Activated naive CD8-positive, alpha-beta T cell treated with anti-CD3 and anti-CD28 coated beads, Interleukin-2, amount 10 ng/mL, durations not matched to agents 7 days and 5 days (primary cell): ENCODE measurements at places on chromosomes 3 and 15. TPM values are rescaled to one million over a fixed set of nuclear protein-coding genes. Genes with fewer than 3 reads are reported as not detected.

DNA sequence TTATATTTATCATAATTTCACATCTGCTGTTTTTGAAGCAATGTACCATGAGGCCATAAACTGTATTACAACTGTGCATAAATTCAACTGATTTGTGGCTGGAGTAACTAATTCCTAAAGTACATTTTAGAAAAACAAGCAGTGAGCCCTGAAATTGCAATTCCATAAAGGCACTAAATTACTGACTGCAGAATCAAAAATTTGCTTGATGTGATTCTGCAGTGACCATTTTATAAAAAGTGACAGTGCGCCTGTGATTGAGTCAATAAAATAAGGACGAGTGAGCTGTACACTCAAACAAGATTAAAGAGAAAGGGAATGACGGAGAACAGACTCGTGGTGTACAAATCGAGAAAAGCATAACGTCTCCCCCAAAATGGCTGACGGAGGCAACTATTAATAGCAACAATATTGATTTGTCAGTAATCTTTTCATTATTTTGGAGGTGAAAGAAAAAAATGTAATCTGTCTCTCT is 121.4 kb upstream of the MEIS2 start:
- DNase-seq = no peak

DNA sequence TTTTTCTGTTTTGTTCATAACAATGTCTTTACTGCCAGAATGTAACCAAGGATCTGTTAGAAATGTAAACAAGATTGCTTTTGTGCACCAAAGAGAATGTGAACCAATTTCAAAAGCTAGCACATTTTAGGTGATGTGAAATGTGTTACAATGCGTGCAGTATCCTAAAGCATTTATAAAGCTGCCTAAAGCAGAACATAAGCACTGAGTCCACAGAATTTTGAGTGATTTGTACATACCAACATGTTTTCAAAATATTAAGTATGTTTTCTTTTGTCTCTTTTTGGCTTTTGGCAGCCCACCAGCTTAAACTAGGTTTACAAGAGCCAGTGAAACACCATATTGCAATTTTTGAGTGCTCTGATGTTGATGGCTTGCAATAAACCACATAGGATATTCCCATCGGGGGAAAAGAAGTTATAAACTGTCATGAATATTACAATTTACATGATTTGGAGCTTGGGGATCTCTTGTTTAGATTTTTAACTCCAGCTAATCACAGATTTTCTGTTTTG is 364.0 kb downstream of the ZIC1 start:
- DNase-seq = no peak

GRCh38 chr15:29526802-29527201 is 257.2 kb upstream of the NSMCE3 start:
- DNase-seq = no peak

DNA sequence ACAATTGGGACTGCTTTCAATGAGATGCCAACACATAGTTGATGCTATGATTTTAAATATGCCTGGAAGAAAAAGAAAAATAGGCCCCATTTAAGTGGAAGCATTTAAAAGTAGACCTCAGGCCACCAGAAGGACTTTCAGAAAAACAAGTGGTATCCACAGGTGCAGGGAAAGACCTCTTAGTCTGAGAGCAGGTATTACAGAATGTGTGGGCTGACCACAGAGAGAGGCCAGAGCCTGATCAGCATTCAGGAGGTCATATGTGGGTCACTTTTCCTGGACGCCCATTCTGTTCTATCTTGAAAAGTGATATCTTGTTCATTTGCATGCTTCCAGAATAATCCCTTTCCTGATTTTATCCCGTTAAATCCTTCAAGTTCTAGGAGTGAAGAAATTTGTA is 95.5 kb downstream of the GABRG3 start:
- DNase-seq = no peak

DNA sequence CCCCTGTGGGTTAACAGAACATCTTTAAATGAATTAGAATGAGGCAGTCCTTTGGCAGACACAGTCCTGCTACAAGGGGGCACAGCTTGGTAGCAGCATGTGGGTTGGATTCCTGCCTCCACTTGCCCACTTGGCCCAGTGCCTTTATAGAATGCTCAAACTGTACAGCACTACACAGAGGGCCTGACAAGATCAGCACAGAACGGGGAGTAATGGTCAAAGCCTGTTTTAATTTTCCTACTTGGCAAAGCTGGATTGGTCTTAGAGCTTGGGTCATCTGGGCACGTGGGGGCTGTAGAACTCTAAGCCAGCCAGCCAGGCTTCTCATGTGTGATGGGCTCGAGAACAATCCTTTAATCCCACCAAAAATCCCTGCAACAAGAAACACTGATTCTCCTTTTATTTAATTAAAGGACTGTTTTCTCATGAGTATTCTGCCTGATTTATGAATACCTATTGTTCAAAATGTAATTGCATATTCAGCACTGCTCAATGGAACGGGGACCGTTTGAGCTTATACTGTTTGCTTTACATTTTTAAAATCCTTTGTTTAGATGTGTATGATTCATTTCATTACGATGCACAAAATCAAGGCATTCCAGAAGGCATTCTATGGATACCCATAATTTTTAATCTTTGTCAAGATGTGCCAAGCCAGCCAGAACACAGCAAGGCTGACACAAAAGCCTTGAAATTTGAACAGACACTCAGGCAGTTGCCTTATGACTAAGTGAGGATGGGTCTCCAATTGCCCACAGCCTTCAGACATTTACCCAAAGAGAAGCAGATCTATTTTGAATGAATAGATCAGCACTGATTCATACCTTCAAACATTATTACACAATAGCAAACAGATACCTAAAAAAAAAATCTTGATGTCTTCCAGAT is 249.3 kb upstream of the TGFBR2 start:
- DNase-seq = no peak

Gene LINGO1
- not detected for total RNA-seq

- no peak for DNase-seq
Observed at GRCh38 chr3:61118830-61119229, 132.4 kb downstream of the FHIT start.

DNA sequence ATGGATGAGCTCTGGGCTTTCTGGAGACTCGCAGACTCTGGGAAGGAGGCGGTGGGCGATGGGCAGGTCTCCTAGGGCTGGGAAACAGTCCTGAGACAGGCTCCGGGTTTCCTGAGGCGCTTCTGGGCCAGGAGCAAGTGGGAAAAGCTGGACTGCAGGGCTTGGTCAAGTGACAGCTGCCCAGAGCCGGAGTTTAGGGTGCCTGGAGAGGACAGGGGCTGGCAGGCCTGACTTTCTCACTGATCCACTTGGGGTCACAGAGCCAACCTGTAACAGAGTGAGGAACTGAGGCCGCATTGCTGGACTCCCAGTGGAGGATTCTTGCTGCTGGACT is 107.9 kb downstream of the APBA2 start:
- no peak for DNase-seq

DNA sequence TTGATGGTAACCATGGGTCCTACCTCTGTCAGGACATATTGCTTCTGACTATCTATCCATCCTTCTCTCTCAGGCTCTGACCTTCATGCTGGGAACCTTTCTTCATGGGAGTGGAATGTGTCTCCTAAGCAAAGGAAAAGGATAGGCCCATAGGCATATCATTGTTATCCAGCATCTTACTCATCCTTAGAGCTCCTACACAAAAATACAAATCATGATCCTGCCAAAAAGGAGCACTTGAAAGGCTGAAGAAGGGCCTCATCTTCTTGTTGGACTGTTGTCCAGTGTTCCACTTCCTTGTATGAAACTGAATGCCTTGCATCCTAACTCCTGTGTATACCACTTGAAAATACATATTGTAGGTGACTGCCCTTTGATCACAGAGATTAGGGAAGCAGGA is 96.1 kb upstream of the SOX2 start:
- no peak for DNase-seq

- no peak for DNase-seq
Observed at GRCh38 chr15:75760704-75761435, 48.2 kb upstream of the CSPG4 start.

Gene SKOR1
- total RNA-seq = 0.71 TPM

- no peak for DNase-seq
Observed at GRCh38 chr3:178969004-178969700, 102.5 kb downstream of the ZMAT3 start.

DNA sequence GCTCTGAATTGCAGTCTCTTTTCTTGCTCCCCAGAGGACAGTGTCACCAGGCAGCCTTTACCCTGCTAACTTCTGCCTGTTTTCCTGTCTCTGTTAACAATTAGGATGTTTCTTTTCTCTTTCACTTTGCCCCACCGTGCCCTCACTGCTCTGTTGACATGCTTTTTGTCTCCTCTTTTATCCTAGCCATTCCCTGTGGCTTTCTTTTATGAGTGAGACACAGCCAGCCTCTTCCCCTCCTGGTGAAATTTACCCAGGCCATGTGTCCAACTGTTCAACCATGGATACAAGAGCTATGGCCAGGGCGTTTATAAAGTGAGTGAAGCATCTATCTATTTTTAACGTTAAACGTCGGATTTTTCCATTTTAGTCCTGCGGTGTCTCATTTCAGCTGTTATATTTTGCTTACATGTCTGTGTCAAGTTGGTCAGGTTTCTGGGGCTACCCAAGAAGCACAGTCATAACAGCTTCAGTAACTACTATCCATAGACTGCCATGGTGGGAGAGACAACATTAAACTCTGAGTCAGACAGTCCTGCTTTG is 443.2 kb upstream of the AZI2 start:
- no peak for DNase-seq

DNA sequence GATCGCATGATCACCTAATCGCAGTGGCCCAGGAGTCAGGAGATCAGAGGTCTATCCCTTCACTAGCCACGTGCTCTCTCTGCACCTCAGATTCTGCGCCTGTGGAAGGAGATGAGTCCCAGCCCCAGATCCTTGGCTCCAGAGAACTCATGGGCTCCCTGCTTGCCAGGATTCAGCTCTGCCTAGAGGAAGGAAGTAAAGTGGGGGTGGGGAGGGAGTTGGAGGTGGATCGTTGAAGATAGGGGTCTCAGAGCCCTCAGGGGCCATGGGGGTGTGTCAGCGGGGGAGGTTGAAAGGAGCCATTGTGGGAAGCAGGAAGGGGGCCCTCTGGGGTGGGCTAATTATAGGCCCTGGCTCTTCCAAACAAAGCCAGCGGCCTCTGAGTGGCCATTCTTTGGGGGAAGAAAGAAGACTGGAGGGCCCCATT is 11.3 kb upstream of the STRA6 start:
- DNase-seq = no peak

Gene TLR9
- total RNA-seq = 1.6 TPM
